ENCODE measurements at places on chromosomes 11 and 22.

DNA sequence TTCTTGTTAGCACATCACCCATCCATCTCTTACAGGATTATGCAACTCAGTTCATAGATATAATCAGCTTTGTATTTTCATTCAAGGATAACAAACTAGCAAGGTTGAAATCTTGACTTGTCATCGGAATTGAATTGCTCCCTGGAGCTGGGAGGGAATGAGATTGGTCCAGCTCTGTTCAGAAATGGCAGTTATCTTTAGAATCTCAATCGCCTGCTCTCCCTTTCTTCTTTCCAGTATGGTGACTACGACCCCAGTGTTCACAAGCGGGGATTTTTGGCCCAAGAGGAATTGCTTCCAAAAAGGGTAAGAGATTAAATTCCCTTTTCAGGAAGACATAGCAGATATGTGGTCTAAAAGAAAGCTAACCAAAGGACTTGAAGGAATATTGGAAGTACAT is 51.0 kb downstream of the NF2 start:
- DNase-seq, result no peak

DNA sequence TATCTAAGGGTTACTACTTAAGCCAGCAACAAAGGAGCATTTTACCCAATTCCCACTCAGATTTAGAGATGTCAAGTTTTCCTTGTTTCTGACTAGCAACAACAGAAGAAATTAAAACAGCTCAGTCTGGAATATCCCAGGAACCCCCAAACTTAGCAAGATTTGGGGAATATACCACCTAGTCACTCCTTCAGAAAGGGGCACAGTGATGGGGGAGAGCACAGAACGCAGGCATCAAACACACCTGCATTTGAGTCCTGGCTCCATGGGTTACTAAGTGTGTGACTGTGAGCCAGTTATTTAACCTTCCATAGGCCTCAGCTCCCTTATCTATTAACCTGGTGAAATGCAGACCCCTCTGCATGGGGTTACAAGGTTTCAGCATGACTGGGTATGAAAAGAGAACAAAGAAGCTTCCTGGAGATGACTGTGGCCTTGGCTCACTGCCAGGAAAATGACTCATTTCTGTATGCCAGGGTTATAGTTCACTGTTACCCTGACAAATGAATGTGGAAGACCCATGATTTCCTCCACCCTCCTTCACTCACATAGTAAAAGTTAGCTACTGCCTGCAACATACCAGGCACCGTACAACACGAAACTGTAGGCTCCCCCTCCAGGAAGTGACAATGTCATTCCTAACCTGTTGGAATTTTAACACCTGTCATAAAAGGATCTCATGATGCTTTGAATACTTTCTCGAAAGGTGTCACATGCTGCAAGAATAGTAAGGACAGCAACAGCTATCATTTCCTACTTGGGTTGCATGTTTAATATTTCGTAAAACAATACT is 79.6 kb downstream of the ME3 start:
- peak; percentile 86 for DNase-seq

DNA sequence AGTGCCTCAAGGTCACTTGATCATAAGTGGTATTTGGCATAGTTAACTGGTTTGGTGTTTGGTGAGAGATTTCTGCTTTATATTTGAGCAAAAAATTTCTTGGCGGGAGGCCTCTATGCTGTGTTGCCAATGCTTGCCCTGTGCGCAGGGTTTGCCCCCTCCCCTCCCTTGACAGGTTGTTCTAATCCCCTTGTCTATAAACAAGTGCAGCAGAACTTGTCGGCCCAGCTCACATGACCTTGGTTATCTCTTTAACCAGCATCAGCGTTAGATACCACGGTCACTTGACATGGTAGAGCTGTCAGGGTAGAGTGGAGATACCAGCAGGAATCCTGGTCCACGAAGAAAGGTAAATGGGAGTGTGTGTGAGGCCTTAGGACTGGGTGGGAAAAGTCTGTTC is 35.6 kb downstream of the MARK2 start:
- DNase-seq, result no peak

- DNase-seq, result no peak
Observed at GRCh38 chr11:44286911-44287310, 23.0 kb downstream of the ALX4 start.

GRCh38 chr11:119756169-119756865 is 27.3 kb upstream of the NECTIN1 start:
- DNase-seq, result no peak

GRCh38 chr22:17742527-17742902 is 31.8 kb downstream of the BID start:
- DNase-seq, result peak; percentile 51

- DNase-seq, result peak; percentile 42
Observed at GRCh38 chr22:25110846-25111578, 88.6 kb upstream of the CRYBB3 start.

DNA sequence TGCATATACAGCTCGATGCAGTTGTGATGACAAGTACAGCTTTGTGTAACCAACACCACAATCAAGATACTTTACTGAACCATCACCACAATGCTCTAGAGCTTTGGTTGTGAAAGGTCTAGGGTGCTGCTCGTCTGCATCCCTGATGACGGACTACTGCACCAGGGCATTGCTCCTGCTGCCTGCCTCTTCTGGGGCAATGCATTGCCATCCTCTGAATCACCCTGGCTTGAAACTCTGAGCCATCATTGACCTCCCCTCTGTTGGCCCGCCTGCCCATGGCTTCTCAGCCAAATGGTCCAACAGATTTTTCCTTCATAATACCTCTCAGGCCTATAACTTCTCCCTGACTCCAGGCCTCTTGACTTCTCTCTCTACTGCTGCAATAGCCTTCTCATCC is 77.4 kb upstream of the CSNK2A3 start:
- DNase-seq, result no peak

GRCh38 chr11:125435461-125436238 is 60.4 kb downstream of the FEZ1 start:
- no peak for DNase-seq

GRCh38 chr22:32501836-32502752 is 27.5 kb downstream of the FBXO7 start:
- no peak for DNase-seq

GRCh38 chr22:41308544-41308947 is 7.2 kb downstream of the ZC3H7B start:
- DNase-seq, result no peak

DNA sequence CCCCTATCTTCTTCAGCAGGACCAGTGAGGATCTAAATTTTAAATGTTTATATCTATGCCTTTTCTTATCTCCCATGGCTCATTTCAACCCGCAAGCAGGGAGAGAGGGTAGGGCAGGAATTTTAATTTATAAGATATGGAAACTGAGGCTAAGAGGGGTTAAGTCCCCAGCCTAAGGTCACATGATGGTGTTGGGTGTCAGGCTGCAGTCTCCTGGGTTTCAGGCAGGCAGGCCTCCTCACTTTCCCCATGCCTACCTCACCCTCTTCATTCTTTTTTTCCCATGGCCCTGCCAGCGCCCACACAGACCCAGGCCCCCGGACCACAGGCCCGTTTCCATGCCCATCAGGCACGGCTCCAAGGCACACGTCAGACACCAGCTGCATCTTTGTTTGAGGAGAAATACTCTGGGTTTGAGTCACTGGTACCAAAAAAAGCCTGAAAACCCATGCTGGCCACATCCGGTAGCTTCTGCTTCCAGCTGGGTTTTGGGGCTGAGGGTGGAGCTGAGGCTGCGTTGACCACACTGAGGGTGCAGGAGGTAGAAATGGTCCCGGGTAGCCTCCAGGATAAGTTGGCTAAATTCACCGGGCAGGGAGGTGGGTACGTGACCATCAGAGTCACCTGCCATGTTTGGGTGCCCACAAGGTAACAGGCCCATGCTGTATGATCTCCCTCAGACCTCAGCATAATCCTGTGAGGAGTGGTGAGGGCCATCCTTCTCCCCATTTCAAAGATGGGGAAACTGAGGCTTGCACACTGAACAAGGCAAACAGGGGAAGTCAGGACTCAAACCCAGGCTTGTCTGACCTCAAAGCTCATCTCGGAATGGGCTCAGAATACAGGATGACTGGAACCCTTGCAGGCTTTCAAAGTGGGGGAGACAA is 7.5 kb downstream of the CRYBB1 start:
- peak; percentile 87 for DNase-seq

DNA sequence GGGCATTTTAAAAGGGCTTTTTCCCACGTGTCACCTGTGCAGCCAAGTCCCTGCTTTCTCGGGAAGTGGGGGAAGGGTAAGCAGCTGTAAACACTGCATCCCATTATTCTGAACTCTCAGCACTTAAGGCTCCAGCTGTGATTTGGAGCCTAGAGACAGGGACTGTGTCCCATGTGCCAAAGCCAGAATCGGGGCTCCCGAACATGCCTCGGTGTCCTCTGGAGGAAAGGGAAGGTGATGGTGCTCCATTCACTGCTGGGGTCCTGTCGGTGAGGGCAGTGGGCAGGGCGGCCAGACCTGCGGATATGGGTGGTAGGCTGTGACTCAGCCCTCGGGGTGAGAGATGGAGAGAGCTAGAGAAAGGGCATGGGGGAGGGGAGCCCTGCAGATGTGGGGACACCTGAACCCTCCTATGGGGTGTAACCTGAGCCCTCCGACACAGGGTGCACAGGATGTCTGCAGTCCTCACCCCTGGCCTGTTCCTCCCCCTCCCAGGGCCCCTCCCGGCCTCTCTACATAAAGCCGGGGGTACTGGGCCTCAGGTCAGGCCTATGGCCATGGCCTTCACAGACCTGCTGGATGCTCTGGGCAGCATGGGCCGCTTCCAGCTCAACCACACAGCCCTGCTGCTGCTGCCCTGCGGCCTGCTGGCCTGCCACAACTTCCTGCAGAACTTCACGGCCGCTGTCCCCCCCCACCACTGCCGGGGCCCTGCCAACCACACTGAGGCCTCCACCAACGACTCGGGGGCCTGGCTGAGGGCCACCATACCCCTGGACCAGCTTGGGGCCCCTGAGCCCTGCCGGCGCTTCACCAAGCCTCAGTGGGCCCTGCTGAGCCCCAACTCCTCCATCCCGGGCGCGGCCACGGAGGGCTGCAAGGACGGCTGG is 31.8 kb downstream of the CAPN1 start:
- DNase-seq, result no peak

Data from HFF-Myc (cell line).